ENCODE measurements at places on chromosomes 7 and 10.

- no peaks in the 10 kb centered on the region for H3K4me1 ChIP-seq
- no peaks in the 10 kb centered on the region for H3K36me3 ChIP-seq
- no peak for DNase-seq
- no peak overlapping the region for H3K4me3 ChIP-seq
- no peaks in the 10 kb centered on the region for H3K27me3 ChIP-seq
These were observed 81.6 kb downstream of the ZMIZ1 start for GRCh38 chr10:79150444-79150754.

DNA sequence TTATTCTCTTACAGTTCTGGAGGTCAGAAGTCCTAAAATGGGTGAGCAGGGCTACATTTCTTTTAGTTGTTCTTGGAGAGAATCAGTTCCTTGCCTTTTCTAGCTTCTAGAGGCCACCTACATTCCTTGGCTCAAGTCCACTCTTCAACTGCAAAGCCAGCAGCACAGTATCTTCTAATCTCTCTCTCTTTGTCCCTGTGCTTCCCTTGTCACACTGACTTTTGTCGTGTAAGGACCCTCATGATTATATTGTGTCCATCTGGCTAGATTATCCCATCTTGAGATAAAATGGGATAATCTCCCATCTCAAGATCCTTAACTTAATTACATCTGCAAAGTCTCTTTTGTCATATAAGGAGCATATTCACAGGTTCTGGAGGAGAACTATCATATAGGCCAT is 359.0 kb downstream of the ADRA2A start:
- H3K36me3 ChIP-seq, result no peaks in the 10 kb centered on the region
- no peaks in the 10 kb centered on the region for H3K27me3 ChIP-seq
- no peak overlapping the region for H3K4me3 ChIP-seq
- no peaks in the 10 kb centered on the region for H3K4me1 ChIP-seq

GRCh38 chr10:3532644-3533043 is 252.4 kb downstream of the KLF6 start:
- no peaks in the 10 kb centered on the region for H3K36me3 ChIP-seq
- H3K27me3 ChIP-seq, result no peaks in the 10 kb centered on the region
- H3K27ac ChIP-seq, result no peak overlapping the region
- no peak overlapping the region for H3K4me3 ChIP-seq

GRCh38 chr7:23438171-23438570 is 32.1 kb downstream of the IGF2BP3 start:
- no peaks in the 10 kb centered on the region for H3K27me3 ChIP-seq
- H3K4me1 ChIP-seq, result no peaks in the 10 kb centered on the region
- H3K27ac ChIP-seq, result no peak overlapping the region
- no peak overlapping the region for H3K4me3 ChIP-seq
- no peaks in the 10 kb centered on the region for H3K36me3 ChIP-seq
- no peak for DNase-seq

GRCh38 chr10:60974463-60975149 is 30.6 kb upstream of the RHOBTB1 start:
- H3K4me3 ChIP-seq, result no peak overlapping the region
- no peaks in the 10 kb centered on the region for H3K27me3 ChIP-seq
- H3K36me3 ChIP-seq, result no peaks in the 10 kb centered on the region
- H3K27ac ChIP-seq, result no peak overlapping the region

GRCh38 chr7:50303335-50304128 is 984 bp upstream of the IKZF1 start:
- no peak overlapping the region for H3K27ac ChIP-seq
- H3K4me1 ChIP-seq, result peaks cover 6% of the 10 kb centered on the region
- H3K4me3 ChIP-seq, result peak overlapping the region; percentile 42

GRCh38 chr7:107609811-107610261 is 29.8 kb downstream of the BCAP29 start:
- H3K4me3 ChIP-seq, result no peak overlapping the region

DNA sequence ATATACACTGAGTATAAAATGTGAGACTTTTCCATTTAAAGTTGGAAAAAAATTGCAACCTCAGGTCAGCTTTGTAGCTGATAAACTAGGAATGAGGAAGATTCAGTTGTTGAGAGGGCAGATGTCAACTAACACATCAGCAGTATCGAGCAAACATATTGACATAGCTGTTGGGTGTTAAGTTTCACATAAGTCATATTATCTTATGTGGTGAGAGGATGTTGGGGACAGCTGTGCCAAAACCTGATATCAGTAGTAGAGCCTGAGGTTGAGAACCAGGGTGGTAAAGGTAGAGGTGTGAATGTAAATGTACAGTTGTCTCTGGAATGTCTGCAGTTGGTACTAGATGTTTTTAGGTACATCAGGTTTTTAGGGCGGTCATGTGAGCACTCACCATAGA is 5.0 kb downstream of the ZRANB1 start:
- peak; percentile 53 for DNase-seq
- H3K4me3 ChIP-seq, result no peak overlapping the region
- H3K27me3 ChIP-seq, result no peaks in the 10 kb centered on the region

DNA sequence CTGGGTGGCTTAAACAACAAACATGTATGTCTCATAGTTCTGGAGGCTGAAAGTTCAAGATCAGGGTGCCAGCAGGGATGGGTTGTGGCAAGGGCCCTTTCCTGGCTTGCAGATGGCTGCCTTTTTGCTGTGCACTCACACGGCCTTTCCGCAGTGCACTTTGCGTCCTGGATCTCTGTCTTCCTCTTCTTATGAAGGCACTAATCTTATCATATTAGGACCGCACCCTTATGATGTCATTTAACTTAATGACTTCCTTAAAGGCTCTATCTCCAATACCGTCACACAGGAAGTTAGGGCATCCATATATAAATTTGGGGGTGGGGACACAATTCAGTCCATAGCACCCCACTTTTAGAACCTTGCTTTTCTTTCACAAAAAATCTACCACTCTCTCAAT is 255.2 kb downstream of the SNX13 start:
- H3K27ac ChIP-seq, result no peak overlapping the region
- H3K4me1 ChIP-seq, result peaks cover 20% of the 10 kb centered on the region
- no peaks in the 10 kb centered on the region for H3K27me3 ChIP-seq
- no peak for DNase-seq
- no peak overlapping the region for H3K4me3 ChIP-seq
- H3K36me3 ChIP-seq, result no peaks in the 10 kb centered on the region

GRCh38 chr7:18330548-18330947 is 165.0 kb upstream of the HDAC9 start:
- H3K36me3 ChIP-seq, result no peaks in the 10 kb centered on the region
- no peaks in the 10 kb centered on the region for H3K27me3 ChIP-seq
- peaks cover 15% of the 10 kb centered on the region for H3K4me1 ChIP-seq
- peak; percentile 25 for DNase-seq
- H3K27ac ChIP-seq, result peak overlapping the region; percentile 4

- H3K27me3 ChIP-seq, result no peaks in the 10 kb centered on the region
- no peaks in the 10 kb centered on the region for H3K4me1 ChIP-seq
- no peak overlapping the region for H3K4me3 ChIP-seq
- no peak overlapping the region for H3K27ac ChIP-seq
- H3K36me3 ChIP-seq, result no peaks in the 10 kb centered on the region
- no peak for DNase-seq
These were observed 18.7 kb upstream of the RAB18 start for GRCh38 chr10:27485368-27485767.

DNA sequence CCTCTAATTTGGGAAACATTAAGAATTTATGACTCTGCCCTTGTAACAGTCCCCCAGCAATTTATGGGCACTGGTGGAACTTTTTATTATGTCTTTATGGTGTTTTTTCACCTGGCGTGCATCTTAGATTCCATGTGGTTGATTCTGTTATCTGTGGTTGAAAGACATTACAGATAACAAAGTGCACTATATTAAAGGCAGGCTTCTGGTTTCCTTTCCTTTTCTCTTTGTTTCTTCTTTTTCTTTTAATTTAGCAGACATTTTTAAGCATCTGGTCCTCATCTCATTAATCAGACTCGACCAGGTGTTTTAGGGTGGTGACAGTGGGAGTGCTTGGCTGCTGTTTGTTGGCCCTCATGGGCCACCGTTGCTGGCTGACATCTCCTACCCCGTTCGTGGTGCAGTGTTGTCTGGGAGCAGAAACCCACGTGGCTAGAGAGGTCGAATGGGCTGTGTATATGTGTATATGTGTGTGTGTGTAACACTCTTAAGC is 77.4 kb downstream of the LRMDA start:
- no peaks in the 10 kb centered on the region for H3K4me1 ChIP-seq
- no peak overlapping the region for H3K4me3 ChIP-seq
- H3K27ac ChIP-seq, result no peak overlapping the region
- no peaks in the 10 kb centered on the region for H3K36me3 ChIP-seq

DNA sequence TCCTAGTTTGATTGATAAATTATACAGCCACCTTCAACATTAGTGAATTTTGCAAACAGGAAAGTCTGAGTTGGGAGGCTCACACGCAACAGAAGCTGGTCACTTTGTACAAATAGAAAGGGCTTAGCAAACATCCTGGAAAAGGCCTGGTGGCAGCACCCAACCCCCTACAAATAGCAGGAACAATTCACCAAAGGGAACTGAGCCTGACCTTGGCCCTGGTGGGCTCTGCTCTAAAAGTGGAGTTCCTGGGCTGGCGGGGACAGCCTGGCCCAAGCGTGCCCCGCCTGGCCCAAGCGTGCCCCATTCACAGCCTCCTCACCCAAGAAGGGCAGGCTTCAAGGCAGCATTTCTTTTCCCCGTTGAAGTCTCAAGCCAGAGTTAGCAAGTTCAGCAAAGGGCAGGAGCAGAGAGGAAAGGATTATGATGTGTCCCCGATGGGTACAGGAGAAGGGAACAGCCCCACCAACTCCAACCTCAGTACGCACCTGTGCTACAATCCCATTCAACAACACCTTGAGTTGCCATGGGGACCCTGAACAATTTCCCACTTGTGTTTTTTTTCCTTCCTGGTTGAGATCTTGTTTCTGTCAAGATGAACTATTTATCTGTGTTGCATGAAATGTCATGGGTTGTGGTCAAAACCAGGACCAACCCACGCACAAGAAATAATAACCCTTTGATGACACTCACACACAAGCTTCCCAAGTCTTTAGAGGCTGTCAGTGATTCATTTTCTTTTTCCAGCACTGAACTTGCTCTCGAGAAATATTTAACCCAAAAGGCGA is 43.4 kb downstream of the RGS10 start:
- no peaks in the 10 kb centered on the region for H3K4me1 ChIP-seq
- no peaks in the 10 kb centered on the region for H3K36me3 ChIP-seq
- DNase-seq, result no peak
- H3K27ac ChIP-seq, result no peak overlapping the region
- no peaks in the 10 kb centered on the region for H3K27me3 ChIP-seq

DNA sequence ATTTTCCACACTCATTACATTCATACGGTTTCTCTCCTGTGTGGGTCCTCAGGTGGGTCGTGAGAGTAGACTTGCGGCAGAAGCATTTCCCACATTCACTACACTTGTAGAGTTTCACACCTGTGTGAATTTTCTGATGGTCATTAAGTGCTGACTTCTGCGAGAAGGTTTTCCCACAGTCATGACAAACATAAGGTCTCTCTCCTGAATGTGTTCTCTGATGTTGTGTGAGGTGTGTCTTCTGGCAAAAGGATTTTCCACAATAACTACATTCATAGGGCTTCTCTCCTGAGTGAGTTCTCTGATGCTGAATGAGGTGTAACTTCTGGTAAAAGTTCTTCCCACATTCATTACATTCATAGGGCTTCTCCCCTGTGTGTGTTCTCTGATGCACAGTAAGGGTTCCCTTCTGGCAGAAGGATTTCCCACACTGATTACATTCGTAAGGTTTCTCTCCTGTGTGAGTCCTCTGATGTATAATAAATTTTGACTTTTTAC is 15.1 kb downstream of the ZNF12 start:
- H3K4me3 ChIP-seq, result no peak overlapping the region
- no peak overlapping the region for H3K27ac ChIP-seq
- DNase-seq, result no peak
- H3K36me3 ChIP-seq, result peaks cover 84% of the 10 kb centered on the region
- no peaks in the 10 kb centered on the region for H3K4me1 ChIP-seq

GRCh38 chr7:73892003-73892999 is 31.3 kb downstream of the TMEM270 start:
- 0 out of 2 replicates have a peak, but pooled peaks cover 6% of the 10 kb centered on the region for H3K27me3 ChIP-seq
- no peaks in the 10 kb centered on the region for H3K4me1 ChIP-seq
- no peaks in the 10 kb centered on the region for H3K36me3 ChIP-seq
- no peak for DNase-seq

DNA sequence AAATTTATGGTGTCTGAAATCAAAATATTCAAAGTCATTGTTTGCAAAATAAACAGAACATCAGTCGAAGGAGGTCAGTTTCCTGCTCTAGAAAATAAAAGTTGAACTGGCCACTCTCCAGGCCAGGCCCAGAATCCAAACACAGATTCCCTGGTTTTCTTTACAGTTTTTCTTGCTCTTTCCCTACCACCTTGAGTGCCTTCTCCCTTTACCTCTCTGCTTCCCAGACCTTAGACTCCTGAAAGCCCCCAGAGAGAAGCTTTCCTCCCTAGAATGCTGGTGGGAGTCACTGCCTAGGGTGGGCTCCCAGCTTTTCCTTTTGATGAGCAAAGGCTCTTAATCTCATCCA is 6.1 kb downstream of the DNTT start:
- no peak for DNase-seq
- H3K27ac ChIP-seq, result no peak overlapping the region
- H3K4me1 ChIP-seq, result no peaks in the 10 kb centered on the region
- no peak overlapping the region for H3K4me3 ChIP-seq

GRCh38 chr10:103763374-103764202 is 91.8 kb downstream of the SH3PXD2A start:
- no peak overlapping the region for H3K4me3 ChIP-seq
- H3K27ac ChIP-seq, result no peak overlapping the region
- H3K27me3 ChIP-seq, result no peaks in the 10 kb centered on the region

GRCh38 chr10:115762029-115762428 is 511.0 kb downstream of the GFRA1 start:
- H3K36me3 ChIP-seq, result no peaks in the 10 kb centered on the region
- no peaks in the 10 kb centered on the region for H3K27me3 ChIP-seq
- no peak for DNase-seq
- H3K4me1 ChIP-seq, result no peaks in the 10 kb centered on the region
- H3K4me3 ChIP-seq, result no peak overlapping the region

DNA sequence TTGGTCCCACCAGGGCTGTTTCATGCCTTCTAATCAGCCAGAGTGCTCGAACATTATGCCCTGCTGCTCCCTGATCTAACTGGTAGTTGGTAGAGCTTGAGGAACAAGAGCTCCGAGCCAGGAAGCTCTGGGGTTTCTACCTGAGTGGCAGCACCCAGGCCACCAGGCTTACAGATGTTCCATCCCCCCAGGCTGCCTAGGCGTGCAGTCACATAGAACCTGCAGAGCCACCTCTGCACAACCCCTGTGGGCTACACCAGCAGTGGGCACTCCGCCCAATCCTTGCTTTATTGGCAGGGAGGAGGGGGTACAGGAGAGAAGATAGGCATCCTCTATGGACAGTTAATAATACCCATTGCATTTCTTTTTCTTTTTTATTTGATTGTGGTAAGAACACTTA is 21.8 kb downstream of the MAP3K8 start:
- H3K4me1 ChIP-seq, result peaks cover 17% of the 10 kb centered on the region
- H3K36me3 ChIP-seq, result no peaks in the 10 kb centered on the region
- H3K27me3 ChIP-seq, result no peaks in the 10 kb centered on the region
- H3K4me3 ChIP-seq, result peak overlapping the region; percentile 29
- H3K27ac ChIP-seq, result peak overlapping the region; percentile 59
- DNase-seq, result peak; percentile 65

DNA sequence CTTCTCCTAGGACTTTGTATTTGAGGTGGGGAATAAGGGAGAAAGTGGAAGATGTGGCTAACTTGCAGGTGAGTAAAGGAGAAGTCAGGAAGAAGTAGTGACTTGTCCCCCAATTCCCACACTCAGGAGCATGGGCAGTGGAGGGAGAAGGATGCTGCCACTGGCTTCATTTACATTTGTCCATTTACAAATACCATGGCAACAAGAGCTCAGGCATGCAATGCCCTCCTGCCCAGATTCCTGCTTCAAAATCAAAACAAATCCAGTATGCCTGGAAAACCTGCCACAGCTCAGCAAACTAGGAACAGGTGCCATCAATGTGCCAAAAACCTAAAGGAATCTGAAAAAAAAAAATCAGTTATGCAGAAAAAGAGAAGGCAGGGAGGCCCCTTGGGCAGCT is 139.9 kb downstream of the KCNMA1 start:
- no peak overlapping the region for H3K27ac ChIP-seq
- no peaks in the 10 kb centered on the region for H3K4me1 ChIP-seq
- H3K36me3 ChIP-seq, result no peaks in the 10 kb centered on the region
- DNase-seq, result no peak
- H3K4me3 ChIP-seq, result no peak overlapping the region

Measured in MM.1S (cell line).